ENCODE measurements at places on chromosomes 2 and 18.

DNA sequence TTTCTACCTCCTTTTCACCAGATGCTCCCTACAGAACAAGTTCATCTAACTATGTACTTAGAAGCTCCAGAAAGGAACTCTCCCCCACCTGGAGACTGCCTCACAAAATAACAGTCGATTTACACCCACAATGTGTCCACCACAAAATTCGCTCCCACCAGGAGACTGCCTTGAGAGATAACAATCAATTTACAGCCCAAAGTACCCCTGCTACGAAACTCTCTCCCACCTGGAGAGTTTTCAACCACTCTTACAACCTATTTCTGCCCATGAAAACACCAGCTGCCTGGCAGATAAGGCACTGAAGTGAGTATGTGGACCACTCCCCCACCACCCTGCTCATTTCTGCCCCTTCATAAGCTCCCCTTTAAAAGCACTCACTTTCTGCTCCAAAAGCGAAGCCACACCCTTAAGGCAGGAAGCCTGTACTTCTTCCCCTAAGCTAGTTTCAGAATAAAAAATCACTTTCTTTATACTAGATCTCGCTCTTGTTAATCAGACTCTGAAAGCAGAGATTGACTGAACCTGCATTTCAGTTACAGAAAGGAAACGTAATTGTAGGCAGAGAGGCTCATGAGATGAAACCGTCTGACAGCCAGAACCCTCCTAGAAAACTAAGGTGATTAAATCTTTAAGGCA lies 94.4 kb upstream of the RBBP8 start:
- DNase-seq: no peak

GRCh38 chr2:53939656-53940055 lies 31.1 kb downstream of the PSME4 start:
- no peak for DNase-seq

GRCh38 chr2:86284987-86285386 lies 52.4 kb downstream of the REEP1 start:
- no peak for DNase-seq

DNA sequence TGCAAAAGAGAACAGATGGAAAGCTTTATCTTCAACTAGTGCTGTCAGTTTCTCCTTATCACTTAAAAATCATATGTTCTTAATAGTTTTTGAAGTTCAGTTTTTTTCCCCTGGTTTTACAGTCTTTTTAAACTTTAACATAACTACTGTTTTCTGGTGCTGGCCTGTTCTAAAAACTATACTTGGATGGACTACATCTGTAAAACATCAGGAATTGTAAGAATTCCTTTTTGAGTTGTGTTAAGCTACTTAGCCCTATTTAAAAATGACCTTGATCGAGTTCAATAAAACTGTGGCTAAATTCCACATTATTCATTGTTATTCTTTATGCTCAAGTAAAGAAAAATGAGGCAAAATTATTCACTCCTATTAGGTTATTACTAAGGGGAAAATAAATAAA lies 397.7 kb downstream of the NUP35 start:
- no peak for DNase-seq

GRCh38 chr2:17643031-17643615 lies 102.6 kb downstream of the VSNL1 start:
- DNase-seq: peak; percentile 87

DNA sequence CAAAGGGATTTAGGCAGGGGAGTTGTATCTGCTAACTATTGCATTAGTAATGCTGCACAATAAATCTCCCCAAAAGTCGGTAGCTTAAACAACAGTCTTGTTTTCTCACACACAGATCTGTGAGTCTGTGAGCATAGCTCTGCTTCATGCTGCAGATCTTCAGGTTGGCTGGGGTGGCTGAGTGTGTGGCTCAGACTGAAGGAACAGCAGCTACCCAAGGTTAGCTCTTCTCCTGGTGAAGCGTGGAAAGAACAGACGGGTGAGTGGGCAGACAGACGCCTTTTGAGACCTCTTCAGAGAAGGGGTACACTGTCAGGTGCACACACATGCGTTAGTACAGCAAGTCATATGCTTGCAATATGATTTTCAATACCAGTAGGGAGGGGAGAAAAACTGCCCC lies 3.9 kb upstream of the CCDC85A start:
- no peak for DNase-seq

- no peak for DNase-seq
These were observed 34.8 kb upstream of the SP5 start for GRCh38 chr2:170680172-170680941.

- no peak for DNase-seq
These were observed 28.8 kb upstream of the IMP4 start for GRCh38 chr2:130313812-130314334.
